Skeletal muscle tissue (tissue), 5 donors: ENCODE measurements at places on chromosomes 3 and 15. TPM values are rescaled to one million over a fixed set of nuclear protein-coding genes. Genes with fewer than 3 reads are reported as not detected.

The GAP43 gene
- total RNA-seq: 1.0 TPM

The DOCK3 gene
- total RNA-seq: 0.52 TPM

The SPATA12 gene
- not detected for total RNA-seq

The FEZF2 gene
- total RNA-seq: not detected

The RARRES1 gene
- total RNA-seq: 1.6 TPM
